ENCODE measurements at places on chromosomes 3 and 15.

- DNase-seq, result no peak
These were observed 1.2 kb downstream of the TLNRD1 start for GRCh38 chr15:81002009-81002330.

- DNase-seq, result no peak
These were observed 22.2 kb upstream of the SOX2 start for GRCh38 chr3:181689546-181689945.

DNA sequence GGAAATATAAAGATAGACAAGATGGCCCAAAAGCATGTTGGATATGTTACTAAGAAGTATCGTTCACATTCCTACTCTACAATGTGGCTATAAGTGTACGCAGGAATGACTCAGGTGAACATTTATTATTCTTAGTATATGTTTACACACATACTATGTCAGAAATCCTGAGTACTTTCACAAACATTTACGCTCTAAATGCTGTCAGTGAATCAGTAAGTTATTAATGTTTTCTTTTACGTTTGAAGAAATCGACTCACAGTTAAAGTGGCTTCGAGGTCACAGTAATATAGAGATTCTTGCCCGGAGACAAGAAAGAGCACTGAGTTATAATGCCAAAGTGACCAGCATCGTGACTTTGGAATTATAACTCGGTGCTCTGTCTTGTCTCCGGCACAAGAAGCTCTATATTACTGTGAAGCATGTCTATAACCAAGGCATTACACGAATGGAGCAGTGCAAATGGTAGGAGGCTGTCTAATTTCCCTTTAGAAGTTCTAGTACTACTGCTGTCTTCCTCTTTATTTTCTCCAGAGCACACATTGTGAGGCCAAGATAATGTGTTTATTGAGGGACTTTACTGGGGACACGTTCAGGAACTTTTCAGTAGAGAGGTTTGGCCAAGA, 61.8 kb upstream of the P3H2 start:
- DNase-seq, result no peak

DNA sequence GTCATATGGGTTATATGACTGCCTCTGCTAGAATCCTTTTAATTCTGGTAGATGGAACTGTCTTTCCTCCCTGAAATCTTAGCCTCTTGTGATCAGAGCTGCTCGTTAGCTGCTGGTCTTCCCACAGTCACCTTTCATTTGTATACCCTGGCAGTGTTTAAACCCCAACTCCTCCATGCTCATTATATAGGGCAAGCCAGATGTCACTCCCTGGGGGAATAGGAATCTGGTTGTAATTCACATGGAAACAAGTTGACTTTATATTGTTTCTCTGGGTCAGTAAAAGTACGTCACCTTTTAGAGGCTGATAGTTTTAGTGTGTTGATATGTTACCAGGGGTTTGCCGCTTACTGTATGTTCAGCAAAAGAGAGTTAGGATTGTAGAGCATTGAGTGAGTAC, 103.5 kb downstream of the ITPR1 start:
- DNase-seq, result no peak

GRCh38 chr15:70699890-70700289, 63.5 kb downstream of the UACA start:
- no peak for DNase-seq
